Fibroblast of gingiva (primary cell): ENCODE measurements at places on chromosomes 7 and 10.

DNA sequence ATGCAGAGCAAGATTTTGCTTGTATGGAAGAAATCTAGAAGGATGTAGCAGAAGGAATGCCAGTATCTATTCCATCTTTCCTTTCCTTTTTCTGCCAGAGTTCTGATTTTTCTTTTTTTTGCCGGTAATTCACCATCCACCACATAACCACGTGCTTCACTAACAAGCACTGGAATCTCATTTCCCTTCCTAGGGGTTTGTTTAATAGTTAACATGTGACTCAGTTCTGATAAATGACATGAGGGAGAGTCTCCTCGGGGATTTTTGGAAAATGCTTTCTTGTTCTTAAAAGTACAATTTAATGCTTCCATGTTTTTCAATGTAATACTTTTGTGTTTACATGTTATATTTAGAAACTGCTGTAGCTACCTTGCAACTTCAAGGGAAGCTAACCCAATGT lies 590.2 kb downstream of the SH2D4B start:
- no peak for DNase-seq

- DNase-seq, result peak; percentile 49
These were observed 24.9 kb downstream of the NUDT1 start for GRCh38 chr7:2266911-2267310.

GRCh38 chr10:42939685-42940366 lies 137.0 kb upstream of the RET start:
- DNase-seq, result no peak

- DNase-seq, result no peak
These were observed 928 bp downstream of the COMTD1 start for GRCh38 chr10:75234683-75235374.

DNA sequence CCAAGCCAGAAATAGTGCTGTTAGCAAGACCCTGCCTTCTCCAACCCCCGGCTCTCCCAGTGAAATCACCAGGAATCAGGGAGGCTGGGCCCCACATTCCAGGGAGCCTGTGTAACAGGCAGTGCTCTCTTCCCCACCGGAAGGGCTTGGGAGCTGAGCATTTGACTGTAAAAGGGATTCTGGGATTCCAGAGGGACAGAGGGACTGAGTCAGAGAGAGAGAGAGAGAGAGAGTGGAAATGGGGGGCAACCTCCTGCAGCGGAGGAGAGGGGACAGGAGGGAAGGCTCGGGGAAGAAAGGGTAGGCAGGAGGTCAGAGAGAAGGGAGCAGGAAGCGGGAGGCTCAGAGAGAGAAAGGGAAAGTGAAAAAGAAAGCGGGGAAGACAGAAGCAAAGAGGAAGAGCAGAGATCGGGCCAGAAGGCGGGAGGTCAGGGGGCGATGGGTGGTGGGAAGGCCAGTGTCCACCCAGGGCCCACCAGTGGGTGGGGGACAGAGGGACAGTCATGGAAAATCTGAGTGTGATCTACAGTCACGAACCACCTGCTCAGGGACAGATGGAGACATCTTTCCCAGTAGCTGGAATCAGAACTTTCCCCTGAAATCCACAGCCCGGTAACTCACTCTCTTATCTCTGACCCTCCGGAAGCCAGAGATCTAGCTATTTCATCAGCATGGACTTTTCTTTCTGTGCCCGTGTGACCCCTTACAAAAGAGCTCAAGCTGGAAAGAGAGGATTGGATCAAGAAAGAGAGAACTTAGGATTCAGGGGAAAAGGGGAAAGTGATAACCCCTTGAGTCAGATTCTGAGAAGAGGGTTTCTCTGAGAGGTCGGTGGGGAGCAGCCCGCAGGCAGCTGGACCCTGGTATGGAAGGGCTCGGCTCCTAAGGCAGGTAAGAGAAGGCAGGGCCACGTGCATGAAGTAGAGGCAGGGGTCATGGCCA lies 4.6 kb upstream of the SERPINE1 start:
- DNase-seq, result peak; percentile 97

GRCh38 chr10:100889546-100889945 lies 23.2 kb upstream of the SLF2 start:
- DNase-seq, result no peak

DNA sequence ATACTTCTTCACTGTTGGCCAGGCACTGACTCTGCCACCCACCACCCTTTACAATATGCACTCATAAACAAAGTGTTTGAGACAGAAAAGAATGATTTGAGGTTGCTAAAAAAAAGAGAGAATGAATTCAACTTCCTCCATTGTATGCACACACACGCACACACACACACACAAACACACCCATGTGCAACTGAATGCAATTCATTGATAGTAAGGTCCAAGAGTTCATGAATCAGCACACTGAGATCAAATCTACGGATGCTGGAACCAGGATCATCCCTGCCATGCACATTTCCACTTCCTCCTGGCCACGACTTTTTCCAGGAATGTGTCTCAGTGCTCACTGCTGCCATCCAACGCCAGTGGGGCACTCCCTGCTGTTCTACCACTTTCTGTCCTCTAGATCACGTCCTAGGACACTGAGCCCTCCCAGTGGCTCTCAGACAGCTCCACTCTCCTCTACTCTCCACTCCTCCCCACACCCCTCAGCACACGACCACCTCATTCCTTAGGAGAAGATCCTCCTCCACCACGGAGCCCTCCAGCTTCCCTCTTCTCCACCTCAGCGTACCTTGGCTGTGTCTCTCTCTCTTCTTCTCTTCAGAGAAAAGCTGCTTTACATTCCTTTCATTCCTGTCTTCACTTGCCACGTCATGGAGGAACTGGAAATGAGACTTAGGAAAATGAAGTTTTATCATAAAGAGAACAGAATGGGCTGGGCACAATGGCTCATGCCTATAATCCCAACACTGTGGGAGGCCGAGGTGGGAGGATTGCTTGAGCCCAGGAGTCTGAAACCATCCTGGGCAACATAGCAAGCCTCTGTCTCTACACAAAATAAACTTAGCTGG lies 12.0 kb upstream of the TMEM213 start:
- no peak for DNase-seq

- no peak for DNase-seq
These were observed 47.5 kb downstream of the TASOR2 start for GRCh38 chr10:5732141-5732540.

- no peak for DNase-seq
These were observed 9.4 kb upstream of the GPER1 start for GRCh38 chr7:1078519-1078918.

DNA sequence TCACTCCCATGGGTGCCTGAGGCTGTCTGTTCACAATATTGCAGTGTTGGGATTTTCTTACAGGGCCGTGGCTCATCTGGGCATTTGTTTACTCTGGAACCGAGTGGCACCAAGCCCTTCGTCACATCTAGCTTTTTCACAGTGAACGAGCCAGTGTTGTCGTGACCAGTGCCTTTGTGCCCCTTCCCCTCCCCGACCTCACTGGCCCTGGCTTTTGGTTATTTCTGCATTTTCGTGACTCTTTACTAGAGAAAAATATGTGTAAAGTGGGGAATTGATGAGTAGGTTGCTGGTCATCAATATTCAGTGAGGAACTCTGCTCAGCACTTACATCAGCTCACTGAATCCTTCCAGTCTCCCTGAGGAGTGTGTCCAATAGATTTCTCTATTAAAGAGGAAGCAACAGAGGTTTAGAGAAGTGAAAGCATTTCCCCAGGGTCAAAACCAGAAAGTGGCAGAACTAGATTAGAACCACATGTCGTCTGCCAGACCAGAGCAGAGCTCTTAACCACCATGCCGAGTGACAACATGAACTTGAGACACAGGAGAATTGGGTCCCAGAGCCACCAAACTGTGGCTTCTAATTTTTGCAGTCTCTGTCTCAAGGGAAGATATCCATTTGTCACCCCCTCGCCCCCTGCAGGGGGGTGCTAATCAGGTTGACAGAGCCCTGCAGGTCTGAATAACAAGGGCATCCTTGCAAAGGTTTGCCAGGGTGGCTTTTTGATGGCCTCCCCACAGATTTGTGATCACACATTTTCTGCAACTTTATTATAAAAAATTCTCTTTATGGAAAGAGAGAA lies 125.3 kb downstream of the CHN2 start:
- no peak for DNase-seq

DNA sequence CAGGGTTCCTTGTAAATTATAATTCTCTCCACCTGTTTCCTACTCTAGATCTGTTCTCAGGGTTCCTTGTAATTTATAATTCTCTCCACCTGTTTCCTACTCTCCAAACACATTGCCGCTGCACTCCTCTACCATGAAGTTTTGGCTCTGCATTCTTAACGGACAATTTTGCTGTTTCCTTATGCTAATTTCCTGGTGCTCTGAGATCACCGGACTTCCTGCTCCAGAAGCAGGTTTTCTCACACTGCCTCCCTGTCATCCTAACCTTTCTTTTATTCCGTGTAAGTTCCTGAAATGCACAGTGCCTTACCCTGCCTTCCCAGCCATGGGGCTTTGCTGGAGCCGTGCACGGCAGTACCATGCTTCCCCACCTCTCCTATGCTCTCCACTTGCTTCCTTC lies 256.8 kb downstream of the PLXNA4 start:
- no peak for DNase-seq
